ENCODE measurements at places on chromosomes 3 and 15.
A peak's percentile ranks its signal among the peaks of the same experiment; 100 is the strongest.

GRCh38 chr3:147930232-147930807 lies 521.2 kb downstream of the ZIC1 start:
- DNase-seq, result peak; percentile 48

DNA sequence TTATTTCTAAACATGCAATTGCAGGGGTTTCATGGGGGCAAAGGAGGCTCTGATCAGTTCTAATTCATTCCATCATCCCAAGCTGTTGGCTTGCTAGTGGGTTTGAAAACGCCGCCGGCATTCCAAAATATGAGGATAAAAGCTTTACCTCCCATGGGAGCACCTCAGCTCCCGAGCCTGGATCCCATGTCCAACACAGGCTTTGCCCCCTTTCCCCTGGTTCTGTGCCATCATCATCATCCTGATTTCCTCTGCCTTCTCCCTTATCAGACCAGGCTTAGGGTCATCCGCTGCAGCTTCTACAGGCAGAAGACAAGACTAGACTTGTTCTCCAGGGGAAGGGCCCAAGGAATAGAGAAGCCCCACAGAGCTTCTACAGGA lies 25.4 kb downstream of the SH3BP5 start:
- DNase-seq, result no peak

- DNase-seq, result no peak
These were observed 26.4 kb downstream of the ACAA1 start for GRCh38 chr3:38110314-38111050.

- DNase-seq, result no peak
These were observed 1.7 kb downstream of the KLHL40 start for GRCh38 chr3:42686832-42687650.

DNA sequence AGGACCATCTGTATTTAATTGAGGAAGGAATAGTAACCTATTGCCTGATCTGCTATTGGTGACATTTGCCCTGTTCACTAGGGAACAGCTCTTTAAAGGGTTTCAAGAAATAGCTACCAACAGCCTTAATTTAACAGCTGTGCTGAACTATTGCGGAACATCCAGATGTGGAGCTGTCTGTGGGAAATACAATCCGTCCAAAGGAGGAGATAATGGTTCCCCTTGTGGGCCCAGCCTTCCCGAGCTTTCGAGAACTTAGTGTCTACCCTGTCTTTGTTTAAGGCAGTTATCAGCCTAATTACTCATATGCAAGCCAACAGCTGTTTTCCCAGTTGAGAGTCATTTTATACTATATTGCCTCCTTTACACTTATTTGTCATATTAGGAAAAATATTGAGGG lies 398.6 kb downstream of the WDR72 start:
- no peak for DNase-seq

- peak; percentile 6 for DNase-seq
These were observed 7.2 kb upstream of the SCAMP5 start for GRCh38 chr15:74988007-74988800.

GRCh38 chr15:83472797-83473196 lies 25.7 kb downstream of the SH3GL3 start:
- no peak for DNase-seq

- no peak for DNase-seq
These were observed 73.2 kb downstream of the AAGAB start for GRCh38 chr15:67181221-67181639.

DNA sequence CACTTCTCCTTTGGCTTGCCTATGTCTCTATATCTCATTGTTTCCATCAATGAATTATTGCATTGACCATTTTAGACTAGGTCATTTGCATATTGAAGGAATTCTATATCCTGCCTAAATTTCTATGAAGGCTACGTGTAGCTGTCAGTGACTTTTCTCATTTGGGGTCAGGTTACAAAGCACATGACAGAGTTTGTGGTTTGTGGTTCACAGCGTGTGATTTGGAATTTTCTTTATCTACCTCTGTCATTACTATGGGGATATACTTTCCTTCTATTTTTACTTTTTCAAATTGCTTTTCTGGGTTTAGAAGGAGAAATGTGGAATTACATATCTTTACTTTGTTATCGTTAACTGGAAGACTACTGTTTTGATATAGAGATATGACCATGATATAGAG lies 317.3 kb upstream of the CFAP20DC start:
- DNase-seq, result peak; percentile 74

DNA sequence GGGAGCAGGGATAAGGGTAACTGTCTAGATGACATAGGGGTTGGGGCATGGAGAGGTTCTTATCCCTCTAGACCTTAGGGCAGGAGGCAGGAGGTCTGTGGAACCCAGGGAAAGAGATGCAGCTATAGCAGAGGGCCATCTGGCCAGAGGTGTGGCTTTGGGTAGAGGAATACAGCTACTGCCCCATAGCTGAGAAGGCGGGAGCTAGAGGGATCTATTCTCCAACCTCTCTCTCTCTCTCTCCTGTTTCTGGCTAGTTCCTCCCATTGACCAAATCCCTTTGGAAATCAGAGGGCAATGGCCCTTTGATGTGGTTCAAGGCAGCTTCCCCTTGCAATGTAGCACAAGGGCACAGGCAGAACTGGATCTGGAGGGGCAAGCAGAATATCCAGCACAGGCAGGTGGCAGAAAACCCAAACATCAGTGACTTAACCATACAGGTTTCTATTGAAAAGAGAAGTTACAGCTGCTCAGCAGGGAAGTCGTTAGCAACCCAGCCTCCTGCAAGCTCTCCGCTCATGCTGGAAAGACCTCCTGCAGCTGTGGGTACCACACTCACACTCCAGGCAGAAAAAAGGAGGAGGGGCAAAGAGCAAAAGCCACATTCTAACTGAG lies 22.3 kb upstream of the LMOD3 start:
- peak; percentile 53 for DNase-seq

DNA sequence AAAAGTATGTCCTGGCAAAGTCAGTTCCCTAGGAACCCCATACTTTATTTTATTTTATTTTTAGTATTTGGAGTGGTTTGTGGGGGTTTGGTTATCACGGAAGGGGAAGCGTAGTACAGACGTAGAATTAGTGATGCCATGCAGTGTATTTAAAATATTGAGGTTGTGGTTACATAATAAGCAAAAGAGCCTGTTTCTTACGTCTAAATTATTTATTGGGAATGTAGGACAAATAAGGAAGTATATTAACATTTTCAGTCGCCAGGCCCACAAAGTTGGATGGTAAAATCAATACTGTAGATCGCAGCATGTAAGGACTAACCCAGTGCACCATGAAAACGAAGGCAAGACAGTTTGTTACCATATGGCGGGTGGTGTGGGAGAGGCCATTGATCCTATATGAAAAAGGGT lies 558 bp downstream of the DTWD1 start:
- peak; percentile 42 for DNase-seq

DNA sequence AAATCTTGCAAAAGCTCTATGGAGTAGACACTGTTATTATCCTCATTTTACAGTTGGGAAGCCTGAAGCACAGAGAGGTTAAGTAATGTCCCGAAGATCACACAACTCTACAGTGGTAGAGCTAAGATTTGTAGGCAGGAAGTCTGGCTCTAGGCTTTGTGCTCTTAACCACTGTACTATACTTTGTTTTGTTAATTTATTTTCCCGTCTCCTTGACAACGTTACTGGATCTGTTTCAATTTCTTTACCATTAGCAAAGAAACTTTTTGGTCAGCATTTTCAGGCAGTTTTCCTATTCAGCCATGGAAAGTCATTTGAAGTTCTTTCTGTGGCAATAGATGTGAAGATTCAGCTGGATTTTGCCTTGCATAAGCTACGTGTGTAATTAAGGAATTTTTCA lies 51.7 kb downstream of the OTOL1 start:
- DNase-seq, result peak; percentile 26

DNA sequence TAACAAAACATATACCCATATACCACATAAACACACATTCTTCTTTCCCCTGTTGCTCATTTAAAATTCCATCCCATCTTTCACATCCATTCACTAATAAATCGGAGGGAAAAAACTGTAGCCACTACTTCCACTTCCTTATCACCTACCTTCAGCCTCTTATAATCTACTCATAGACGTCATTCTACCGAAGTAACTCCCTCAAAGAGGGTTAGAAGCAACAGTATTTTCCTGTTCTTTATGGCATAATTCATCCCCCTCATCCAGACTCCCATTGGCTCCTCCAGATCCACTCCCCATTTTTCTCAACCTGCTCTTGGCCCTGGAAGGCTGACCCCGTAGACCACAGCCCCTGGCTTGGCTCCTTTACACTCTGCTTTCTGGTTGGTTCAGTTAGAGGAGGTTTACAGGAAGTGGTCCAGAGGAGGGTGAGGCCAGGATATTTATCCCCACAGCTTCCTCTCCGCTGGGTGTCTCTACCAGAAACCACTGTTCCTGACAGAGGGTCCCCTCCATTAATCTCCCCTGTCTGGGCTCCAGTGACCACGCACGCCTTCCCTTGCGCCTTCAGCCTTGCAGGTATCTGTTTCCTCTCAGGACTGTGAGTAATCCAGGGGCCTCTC lies 46.3 kb downstream of the FMN1 start:
- DNase-seq, result no peak

DNA sequence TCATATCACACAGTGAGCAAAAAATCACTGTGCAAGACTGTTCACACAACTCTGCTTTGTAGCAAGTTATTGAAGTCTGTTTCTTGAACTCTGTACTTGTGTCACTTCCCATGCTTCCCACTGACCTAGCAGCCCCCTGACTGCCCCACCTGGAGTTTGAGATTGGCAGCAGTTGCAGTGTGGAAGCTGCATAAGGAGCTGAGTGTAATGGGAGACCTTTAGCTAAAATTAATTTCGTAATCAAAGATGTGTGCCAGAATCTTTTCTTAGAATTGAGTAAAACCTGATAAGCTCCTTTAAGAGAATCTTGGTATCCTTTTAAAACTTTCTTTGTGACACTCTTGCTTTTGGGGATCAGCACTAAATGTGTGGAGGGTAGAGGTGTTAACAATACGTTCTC lies 42.8 kb downstream of the NKIRAS1 start:
- peak; percentile 23 for DNase-seq

GRCh38 chr3:115808244-115808643 lies 184.9 kb downstream of the GAP43 start:
- no peak for DNase-seq

DNA sequence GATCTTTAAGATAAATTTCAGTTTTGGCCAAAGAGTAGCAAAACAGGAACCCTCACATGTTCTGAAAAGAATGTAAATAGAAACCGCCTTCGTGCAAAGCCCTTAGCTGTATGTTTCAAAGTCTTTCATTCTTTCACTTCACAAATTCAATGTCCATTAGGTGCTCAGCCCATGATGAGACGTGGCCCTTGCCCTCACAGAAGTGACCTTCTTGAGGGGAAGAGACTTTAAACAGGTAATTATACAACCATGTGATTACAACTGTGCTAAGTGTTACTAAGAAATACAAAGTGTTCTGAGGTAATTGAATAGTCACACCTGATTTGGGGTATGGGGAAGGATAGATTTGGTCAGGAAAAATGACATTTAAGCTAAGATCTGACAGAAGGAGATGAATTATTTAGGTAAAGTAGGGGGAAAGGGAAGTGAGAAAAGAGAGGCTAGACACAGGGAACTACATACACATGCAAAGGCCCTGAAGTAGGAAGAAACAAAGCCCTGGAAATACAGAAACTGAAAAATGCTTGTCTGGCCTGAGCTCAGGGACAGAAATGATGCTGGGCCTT lies 19.6 kb downstream of the HSPBAP1 start:
- DNase-seq, result no peak

GRCh38 chr15:80265021-80265420 lies 13.0 kb upstream of the CTXND1 start:
- no peak for DNase-seq

GRCh38 chr3:10226293-10226692 lies 22.0 kb upstream of the TATDN2 start:
- no peak for DNase-seq

DNA sequence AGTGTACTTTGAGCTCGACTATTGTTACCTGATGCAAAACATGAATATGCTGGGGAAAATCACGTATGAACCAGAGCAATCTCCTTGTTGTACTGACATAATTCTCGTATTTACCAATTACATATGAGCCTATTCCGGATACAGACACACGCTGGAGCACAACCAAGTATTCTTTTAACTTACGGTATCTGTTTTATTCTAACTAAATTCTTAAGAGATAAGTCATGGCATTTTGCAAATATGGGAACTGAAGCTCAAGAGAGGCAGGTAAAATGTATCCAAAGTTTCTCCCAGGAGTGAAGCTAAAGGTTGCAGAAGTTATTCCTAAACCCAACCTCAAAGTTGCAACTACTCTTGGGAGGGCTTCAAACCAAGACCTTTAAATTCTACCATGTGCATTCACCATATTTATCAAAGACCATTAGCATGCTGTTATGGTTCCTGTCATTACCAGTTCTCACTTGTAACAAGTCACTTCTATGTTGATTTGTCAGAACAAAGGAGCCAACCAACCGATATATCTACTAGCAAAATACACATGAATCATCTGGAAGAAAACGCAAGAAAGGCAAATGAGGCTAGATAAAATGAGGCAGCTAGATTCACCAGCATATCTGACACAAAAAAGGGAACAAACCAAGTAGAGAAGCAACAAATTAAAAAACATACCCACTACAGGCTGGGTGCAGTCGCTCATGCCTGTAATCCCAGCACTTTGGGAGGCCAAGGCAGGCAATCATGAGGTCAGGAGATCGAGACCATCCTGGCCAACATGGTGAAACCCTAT lies 17.8 kb downstream of the TBL1XR1 start:
- DNase-seq, result no peak

DNA sequence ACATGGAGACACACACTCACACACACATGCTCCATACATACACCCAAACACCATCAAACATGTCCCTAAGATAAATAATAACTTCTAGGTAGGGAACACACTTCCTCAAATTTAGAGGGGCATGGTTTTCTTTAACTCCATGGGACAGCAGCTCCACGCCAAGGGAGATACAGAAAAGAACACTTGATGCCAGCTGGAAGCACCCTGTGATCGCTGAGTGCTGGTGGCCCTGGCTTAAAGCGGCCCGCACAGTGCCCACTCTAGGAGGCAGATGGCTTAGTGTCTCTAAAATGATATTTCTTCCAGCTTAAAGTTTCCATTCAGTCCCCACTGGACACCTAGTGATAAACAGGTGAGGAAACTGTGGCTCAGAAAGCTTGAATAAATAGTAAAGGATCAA lies 232.9 kb downstream of the UACA start:
- DNase-seq, result no peak

DNA sequence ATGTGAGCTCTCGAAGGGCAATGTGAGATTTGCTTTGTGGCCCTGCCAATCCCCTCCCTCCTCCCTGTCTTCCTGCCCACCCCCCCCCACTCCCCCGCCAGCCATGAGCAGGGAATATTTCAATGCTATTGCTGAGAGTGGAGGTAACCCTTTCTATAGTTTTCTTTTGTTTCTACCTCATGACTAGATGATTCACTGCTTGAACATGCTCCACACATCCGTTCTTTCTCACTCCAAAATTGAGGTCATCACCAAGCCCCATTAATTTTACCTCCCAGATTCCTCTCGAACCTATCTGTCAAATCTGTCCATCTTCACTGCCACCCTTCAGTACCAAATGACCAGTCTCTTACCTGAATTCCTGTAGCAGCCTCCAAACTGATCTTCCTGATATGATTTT lies 12.2 kb downstream of the ZNF774 start:
- DNase-seq, result peak; percentile 62

DNA sequence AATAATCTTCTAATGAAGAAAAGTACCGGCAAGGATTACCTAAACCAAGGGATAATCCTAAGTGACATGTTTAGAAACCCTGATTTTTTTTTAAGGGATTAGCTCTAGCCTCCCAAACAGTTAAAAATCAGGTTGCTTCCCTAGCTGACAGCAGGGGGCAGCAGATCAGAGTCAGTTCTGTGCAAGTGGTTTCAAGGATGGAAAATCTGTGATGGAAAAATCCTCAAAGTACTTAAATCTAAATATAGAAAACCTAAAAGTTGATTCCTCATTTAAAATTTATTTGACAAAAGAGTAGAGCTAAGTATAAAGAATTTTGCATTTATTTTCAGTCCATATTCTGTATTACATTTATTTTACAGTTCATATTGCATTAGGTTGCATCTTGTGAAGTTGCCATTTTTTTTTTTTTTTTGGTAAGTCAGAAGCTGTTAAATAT lies 107.6 kb downstream of the PEX5L start:
- DNase-seq, result peak; percentile 69
